Activated T-helper 1 cell treated with anti-CD3 and anti-CD28 coated beads, Interleukin-12 subunit alpha, Interleukin-12 subunit beta, Interleukin-2, Interleukin-4 antibody, amounts not matched to agents 30 ng/mL and 10 ng/mL and 1 ng/mL, durations not matched to agents 14 hours and 24 hours and 36 hours (primary cell): ENCODE measurements at places on chromosomes 1 and 21. TPM values are rescaled to one million over a fixed set of nuclear protein-coding genes. Genes with fewer than 3 reads are reported as not detected.

GRCh38 chr1:94660994-94661393, 119.4 kb upstream of the F3 start:
- no peak overlapping the region for H3K27ac ChIP-seq
- no peak overlapping the region for H3K4me3 ChIP-seq
- H3K4me1 ChIP-seq: no peaks in the 10 kb centered on the region
- H3K36me3 ChIP-seq: no peaks in the 10 kb centered on the region
- H3K27me3 ChIP-seq: peaks cover 5% of the 10 kb centered on the region

- peaks cover 43% of the 10 kb centered on the region for H3K27me3 ChIP-seq
- peak; percentile 19 for DNase-seq
- H3K27ac ChIP-seq: peak within 1 kb of the TSS; percentile 34
- H3K4me1 ChIP-seq: peaks cover 13% of the 10 kb centered on the region
- no peaks in the 10 kb centered on the region for H3K36me3 ChIP-seq
Observed at GRCh38 chr1:39788758-39789570, at the start of gene BMP8B. BMP8B (minus strand) TSS chr1:39788865; CDS start chr1:39788485, 380 bp downstream.

GRCh38 chr1:26581287-26581651, 51.7 kb downstream of the RPS6KA1 start:
- no peaks in the 10 kb centered on the region for H3K27me3 ChIP-seq
- H3K4me1 ChIP-seq: peaks cover 67% of the 10 kb centered on the region
- H3K4me3 ChIP-seq: peak overlapping the region; percentile 70

- no peaks in the 10 kb centered on the region for H3K4me1 ChIP-seq
- no peak for DNase-seq
- H3K4me3 ChIP-seq: no peak overlapping the region
- no peaks in the 10 kb centered on the region for H3K36me3 ChIP-seq
Observed at GRCh38 chr1:215731699-215732098, 164.6 kb downstream of the KCTD3 start.

DNA sequence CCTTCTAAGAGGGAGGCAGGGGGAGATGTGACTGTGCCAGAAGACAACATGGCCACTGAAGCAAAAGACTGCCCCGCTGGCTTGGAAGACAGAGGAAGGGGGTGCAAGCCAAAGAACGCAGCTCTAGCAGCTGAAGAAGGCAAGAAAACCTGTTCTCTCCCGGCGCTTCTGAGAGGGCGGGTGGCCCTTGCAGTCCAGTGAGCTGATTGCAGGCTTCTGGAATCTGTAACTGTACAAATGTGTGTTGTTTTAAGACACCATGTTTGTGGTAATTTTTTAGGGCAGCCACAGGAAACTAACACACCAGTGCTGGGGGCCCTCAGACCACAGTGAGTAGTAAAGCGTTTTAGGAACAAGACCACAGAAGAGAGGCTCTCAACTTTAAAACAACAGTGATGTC, 47.0 kb downstream of the CD46 start:
- no peak for DNase-seq
- H3K4me1 ChIP-seq: peaks cover 36% of the 10 kb centered on the region
- peak overlapping the region; percentile 51 for H3K27ac ChIP-seq
- H3K27me3 ChIP-seq: no peaks in the 10 kb centered on the region
- H3K4me3 ChIP-seq: peak overlapping the region; percentile 7
- peaks cover 35% of the 10 kb centered on the region for H3K36me3 ChIP-seq

- no peak overlapping the region for H3K27ac ChIP-seq
- H3K4me3 ChIP-seq: no peak overlapping the region
- H3K4me1 ChIP-seq: peaks cover 24% of the 10 kb centered on the region
Observed at GRCh38 chr1:224489534-224490365, 55.2 kb upstream of the WDR26 start.

DNA sequence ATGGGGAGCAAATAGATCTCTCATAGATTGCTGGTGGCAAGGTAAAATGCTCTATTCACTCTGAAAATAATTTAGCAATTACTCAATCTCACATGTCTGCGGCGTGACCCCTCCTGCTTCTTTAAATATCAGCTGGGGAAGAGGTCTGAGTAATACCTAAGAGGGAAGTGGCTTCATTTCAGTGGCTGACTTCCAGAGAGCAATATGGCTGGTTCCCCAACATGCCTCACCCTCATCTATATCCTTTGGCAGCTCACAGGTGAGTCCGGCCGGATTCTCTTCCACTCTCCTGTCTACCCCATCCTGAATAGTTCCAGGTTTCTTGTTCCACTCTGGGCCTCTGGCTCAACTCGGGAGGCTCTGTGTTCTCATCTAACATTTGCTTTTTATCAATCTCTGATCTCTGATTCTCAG, at the start of gene SLAMF7:
SLAMF7 (plus strand) TSS at position 150 of the 414 bp plus-strand sequence; CDS start at position 205, 55 bp downstream.
- DNase-seq: no peak
- peak within 1 kb of the TSS; percentile 95 for H3K27ac ChIP-seq
- peak within 1 kb of the TSS; percentile 90 for H3K4me3 ChIP-seq
- H3K27me3 ChIP-seq: no peaks in the 10 kb centered on the region
- H3K36me3 ChIP-seq: peaks cover 34% of the 10 kb centered on the region
- peaks cover 68% of the 10 kb centered on the region for H3K4me1 ChIP-seq

GRCh38 chr1:24486331-24487065, 16.1 kb upstream of the RCAN3 start:
- H3K4me1 ChIP-seq: peaks cover 65% of the 10 kb centered on the region
- H3K4me3 ChIP-seq: peak overlapping the region; percentile 59
- DNase-seq: no peak
- peaks cover 8% of the 10 kb centered on the region for H3K36me3 ChIP-seq

GRCh38 chr1:55472784-55473183, 257.6 kb upstream of the USP24 start:
- no peaks in the 10 kb centered on the region for H3K4me1 ChIP-seq
- H3K36me3 ChIP-seq: no peaks in the 10 kb centered on the region
- DNase-seq: no peak
- no peaks in the 10 kb centered on the region for H3K27me3 ChIP-seq
- H3K27ac ChIP-seq: no peak overlapping the region

DNA sequence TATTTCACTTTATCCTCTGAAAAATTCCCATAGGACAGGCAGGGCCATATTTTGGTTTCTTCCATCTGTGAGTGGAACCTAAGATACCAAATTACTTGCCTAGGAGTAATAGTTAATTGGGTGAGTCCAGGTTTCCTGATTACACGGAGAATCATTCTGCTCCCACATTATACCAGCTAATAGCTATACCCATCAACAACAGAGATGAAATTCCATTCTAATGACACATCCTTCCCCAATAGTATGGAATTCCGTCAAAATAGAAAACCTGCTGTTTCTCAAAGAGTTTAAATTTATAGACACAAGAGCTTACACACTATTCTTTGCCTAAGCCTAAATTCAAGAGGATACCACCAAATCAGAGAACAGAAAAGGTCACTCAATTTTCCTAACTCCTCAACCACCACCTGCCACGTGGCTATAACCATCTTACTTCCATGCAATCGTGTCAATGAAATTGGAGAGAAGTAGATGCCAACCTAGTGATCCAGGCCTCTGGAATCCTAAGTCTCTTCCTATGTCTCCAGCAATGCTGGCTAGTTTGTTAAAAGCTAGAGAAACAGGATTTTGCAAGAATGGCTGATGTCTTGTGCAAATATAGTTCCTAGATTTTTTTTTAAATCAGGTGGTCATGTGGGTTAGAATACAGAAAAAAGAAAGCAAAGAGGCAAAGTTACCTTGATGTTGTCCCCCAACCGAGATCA, 6.2 kb downstream of the PPT1 start:
- no peaks in the 10 kb centered on the region for H3K27me3 ChIP-seq
- H3K27ac ChIP-seq: no peak overlapping the region
- H3K4me1 ChIP-seq: peaks cover 22% of the 10 kb centered on the region
- H3K36me3 ChIP-seq: peaks cover 50% of the 10 kb centered on the region
- H3K4me3 ChIP-seq: no peak overlapping the region

ADCY10 gene
- not detected in 2 replicates for total RNA-seq
